Suppressor macrophage treated with lipopolysaccharide for 4 hours (primary cell): ENCODE measurements at places on chromosomes 16 and 17.

GRCh38 chr17:40615068-40615840 is 32.4 kb downstream of the SMARCE1 start:
- peak; percentile 89 for DNase-seq

DNA sequence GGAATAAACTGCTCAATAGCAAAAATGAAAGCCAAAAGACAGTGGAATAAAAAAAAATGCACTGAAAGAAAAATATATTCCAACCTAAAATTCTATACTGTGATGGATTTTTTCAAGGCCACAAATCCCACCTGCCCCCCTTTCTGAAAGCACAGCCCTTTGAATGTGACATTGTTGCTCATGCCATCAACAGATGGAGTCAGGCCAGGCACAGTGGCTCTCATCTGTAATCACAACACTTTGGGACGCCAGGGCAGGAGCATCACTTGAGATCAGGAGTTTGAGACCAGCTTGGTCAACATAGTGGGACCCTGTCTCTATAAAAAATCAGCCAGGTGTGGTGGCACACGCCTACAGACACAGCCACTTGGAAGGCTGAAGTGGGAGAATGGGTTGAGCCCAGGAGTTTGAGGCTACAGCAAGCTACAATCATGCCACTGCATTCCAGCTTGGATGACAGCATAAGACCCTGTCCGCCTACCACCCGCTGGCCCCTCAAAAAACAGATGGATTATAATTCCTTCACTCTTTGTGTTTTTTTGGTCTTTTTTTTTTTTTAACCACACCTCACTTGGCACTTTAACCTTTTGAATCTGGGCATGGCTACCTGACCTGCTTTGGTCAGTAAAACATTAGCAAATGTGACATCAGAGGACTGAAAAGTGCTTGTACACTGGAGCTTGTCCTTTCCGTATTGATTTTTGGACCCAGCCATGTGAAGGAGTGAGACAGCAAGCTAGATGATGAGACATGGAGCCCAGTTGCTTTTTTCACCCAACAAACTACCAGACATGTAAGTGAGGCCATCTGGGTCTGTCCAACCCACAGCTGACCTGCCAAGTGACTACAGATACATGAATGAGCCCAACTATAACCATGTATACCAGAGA is 36.3 kb downstream of the GLG1 start:
- no peak for DNase-seq

- peak; percentile 45 for DNase-seq
Observed at GRCh38 chr17:10614536-10615155, 42.5 kb downstream of the MYH3 start.

- no peak for DNase-seq
Observed at GRCh38 chr17:62778990-62779681, 29.0 kb downstream of the MARCHF10 start.

DNA sequence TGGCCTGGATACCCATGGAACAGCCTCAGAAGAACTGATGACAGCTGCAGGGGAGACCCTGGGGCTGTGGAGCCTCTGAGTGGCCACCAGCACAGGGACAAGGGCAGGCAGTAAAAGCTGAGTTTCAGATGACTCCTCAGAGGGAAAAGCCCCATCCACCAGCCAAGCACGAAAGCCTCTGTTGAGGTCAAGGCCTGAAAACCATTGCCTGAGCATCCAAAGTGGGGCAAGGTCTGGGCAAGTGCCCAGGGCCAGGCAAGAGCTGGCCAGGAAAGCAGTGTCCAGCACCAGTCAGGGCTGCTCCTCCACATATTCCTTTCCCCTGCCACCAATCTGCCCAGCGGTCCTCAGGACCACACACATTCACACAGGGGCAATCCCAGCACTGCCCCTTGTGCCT is 16.4 kb downstream of the ATP6V0D1 start:
- no peak for DNase-seq

GRCh38 chr17:50686494-50687199 is 21.1 kb downstream of the ANKRD40 start:
- no peak for DNase-seq

GRCh38 chr17:41642252-41643156 is 18.1 kb upstream of the KRT17 start:
- no peak for DNase-seq
